ENCODE measurements at places on chromosomes 6 and 20. TPM values are rescaled to one million over a fixed set of nuclear protein-coding genes. Genes with fewer than 3 reads are reported as not detected.

DNA sequence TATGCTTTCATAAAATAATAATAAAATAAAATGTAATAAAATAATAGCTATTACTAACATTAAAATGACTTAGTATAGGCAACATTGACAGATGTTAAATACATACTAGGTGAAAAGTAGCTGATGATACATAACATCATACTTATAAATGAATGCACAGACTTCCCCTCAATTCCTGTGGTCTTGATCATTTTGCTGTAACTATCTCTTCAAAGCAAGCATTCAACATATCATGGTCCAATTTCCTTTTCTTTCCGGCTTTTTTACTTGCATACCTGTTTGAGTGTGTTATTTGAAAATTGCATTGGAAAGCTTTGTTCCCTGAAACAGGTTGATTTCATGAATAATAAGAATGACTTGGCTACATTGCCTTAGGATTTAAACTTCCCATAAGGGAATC, 309.3 kb downstream of the HDGFL1 start:
- no peak for DNase-seq

Gene HLA-DRB5
- total RNA-seq, result 1.5 TPM

GRCh38 chr6:44102527-44102926, 24.7 kb downstream of the MRPL14 start:
- no peak for DNase-seq

Gene PRR18
- not detected for total RNA-seq

DNA sequence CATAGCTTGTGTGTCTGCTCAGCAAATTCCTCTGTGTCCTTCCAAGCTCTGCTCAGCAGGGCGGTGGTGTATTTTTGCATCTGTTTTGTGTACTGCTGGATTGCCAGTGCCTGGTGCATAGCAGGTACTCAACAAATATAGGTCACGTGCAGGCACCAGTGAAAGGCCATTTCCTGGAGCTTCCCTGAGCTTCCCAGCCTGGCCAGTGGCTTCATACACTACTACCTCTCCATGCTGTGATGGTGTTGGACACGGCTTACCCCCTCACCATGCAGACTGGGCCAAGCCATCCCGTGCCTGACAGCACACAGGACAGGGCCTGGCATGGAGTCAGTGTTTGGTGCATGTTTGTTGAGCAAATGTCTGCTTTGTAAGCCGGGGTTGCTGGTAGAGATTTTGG, 7.7 kb upstream of the PHACTR3 start:
- DNase-seq, result no peak
